ENCODE measurements at places on chromosomes 11 and 22.

DNA sequence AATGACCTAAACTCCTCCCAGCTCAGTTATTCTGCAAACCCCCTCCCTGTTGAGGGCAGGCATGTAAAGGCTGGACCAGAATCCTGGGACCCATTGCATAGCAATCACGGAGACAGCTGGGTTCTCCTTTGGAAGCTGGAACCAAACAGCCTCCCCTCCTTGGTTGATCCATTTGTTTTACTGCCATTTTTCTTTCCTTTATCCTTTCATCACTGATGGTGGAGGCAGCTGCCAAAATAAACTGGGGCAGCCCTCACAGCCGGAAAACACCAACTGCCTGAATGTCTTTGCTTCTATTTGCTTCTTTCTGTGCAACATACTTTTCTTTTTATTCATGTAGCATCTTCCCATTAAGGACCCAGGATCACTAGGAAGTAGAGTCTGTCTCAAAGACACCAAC lies 150.0 kb upstream of the SYT13 start:
- no peak for DNase-seq

- DNase-seq, result no peak
Measured at GRCh38 chr11:31641477-31642062, 132.0 kb downstream of the ELP4 start.

- DNase-seq, result no peak
Measured at GRCh38 chr11:27242591-27242990, 120.4 kb downstream of the CCDC34 start.

- DNase-seq, result no peak
Measured at GRCh38 chr11:33064033-33064825, 24.9 kb downstream of the TCP11L1 start.

DNA sequence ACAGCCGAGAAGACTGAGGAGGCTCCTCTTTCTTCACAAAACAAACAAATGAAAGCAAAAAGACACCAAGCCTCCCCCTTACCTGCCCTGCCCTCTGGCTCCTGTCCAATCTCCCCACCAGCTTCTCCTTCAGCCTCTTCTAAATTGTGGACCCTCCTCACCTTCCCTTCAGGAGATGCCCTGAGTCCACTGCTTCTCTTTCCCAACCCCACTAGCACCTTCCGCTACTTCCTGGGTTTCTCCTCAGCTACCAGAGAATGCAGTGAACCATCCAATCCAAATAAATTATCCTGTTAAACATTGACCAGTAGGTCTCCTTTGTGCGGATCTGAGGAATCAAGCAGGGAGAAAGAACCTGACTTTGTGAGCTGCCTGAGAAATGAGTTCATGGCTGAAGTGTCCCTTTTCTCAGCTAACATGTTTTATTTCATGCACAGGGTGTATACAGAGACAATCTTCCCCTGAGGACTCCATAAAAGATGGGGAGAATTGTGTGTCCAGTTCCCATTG lies 63.2 kb upstream of the VPREB1 start:
- DNase-seq, result no peak

GRCh38 chr22:41305646-41306045 lies 4.3 kb downstream of the ZC3H7B start:
- DNase-seq, result no peak

GRCh38 chr22:35593891-35594470 lies 23.1 kb downstream of the MB start:
- DNase-seq, result no peak

DNA sequence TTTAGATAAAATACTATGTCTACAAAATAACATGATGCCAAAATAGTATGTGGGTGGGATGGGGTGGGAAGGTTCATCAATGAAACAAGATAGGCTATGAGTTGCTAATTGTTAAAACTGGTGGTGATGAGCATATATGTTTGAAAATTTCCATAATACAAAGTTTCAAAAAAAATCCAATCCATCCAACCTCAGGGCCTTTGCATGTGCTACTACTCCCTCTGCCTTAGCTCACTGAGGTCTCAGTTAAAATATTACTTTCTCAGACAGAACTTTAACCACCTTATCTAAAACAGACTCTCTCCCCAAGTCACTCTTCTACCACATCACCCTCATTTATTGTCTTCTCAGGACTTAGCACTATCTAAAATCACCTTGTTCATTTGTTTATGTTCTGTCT lies 201.1 kb downstream of the TTC28 start:
- DNase-seq, result no peak

GRCh38 chr22:24327832-24328231 lies 57.2 kb downstream of the SPECC1L start:
- no peak for DNase-seq

GRCh38 chr11:107998761-107999160 lies 9.9 kb upstream of the CUL5 start:
- DNase-seq, result no peak

DNA sequence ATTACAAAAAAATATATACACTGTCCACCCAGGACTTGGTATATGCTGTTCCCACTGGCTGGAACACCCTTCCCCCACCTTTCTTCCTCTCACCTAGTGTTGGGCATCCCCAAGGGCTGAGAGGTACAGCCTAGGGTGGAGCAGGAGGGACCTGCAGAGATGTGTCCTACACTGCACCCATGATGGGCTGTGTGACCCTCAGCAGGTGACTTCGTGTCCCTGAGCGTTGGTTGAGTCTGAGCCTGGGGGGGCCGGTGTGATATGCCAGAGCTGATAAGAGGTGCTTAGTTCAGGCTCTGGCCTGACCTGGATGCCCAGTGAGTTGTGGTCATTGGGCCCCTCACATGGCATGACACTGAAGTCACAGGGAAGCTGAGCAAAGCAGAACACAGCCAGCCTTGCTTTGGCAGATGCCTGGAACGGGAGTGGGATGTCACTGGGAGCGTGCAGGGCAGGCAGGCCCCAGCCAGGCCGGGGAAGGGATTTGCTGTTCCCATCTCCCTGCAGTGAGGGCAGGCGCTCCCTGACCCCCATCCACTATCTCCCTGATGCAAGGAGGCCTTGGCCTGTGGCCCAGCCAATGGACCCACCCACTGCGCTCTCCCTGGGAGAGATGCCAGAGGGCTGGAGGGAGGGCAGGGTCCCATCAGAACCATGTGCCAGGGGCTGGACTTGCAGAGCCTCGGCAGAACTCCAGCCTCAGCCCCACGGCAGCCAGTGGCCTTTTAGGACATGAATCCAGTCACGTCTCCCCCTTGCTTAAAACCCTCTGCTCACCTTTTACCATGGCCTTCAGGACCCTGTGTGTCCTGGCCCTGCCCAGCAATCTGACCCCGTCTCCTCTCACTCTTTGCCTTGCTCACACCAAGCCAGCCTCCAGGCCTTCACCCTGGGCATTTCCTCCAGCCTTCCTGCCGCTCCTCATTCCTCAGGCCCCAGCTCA lies 138.9 kb downstream of the MN1 start:
- no peak for DNase-seq

DNA sequence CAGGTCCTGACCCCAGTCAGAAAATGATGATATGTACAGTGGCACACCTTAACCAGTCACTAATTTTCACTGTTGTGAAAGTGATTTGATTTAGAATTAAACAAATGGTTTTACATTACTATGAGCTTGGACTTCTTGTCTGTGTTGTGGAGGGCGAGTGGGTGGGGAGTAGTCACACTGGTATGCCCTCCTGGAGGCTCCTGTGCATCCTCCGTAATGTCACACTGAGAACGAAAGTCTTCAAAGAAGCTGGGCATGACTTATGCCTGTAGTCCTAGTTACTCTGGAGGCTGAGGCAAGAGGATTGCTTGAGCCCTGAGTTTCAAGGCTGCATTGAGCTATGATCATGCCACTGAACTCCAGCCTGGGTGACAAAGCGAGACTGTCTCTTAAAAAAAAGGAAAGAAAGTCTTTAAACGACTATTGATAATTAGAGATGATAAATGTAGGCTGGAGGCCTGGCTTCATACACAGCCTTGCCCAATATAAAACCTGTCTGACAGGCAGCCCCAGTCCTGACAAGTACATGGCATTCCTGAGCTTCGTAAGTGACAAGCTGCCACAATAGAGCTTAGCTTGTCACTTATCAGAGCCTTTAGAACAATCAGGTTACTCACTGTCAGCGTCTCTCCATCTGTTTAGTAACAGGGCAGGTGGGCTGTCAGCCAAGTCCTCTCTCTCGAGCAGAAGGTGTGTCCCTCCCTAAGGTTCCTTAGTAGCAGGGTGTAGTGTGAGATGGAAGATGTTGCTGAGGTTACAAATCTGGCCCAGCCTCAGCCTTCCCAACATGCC lies 5.0 kb upstream of the LIMK2 start:
- DNase-seq, result no peak

GRCh38 chr11:109249597-109249996 lies 172.4 kb upstream of the C11orf87 start:
- no peak for DNase-seq
